ENCODE measurements at places on chromosomes 16 and 17.

DNA sequence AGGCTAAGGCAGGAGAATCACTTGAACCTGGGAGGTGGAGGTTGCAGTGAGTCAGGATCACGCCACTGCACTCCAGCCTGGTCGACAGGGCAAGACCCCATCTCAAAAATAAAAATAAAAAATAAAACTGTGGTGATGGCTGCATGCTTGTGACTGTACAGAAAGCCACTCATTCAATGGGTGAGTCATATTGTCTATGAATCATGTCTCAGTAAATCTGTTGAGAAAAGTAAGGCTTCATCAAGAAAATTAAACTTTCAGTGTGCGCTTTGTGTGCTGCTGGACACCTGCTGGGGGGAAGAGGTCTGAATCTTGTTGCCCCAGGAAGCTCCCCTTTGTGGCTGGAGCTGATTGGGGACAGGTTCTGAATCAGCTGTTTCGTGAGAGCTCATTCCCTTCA lies 11.3 kb downstream of the NUBP1 start:
- no peak for DNase-seq

DNA sequence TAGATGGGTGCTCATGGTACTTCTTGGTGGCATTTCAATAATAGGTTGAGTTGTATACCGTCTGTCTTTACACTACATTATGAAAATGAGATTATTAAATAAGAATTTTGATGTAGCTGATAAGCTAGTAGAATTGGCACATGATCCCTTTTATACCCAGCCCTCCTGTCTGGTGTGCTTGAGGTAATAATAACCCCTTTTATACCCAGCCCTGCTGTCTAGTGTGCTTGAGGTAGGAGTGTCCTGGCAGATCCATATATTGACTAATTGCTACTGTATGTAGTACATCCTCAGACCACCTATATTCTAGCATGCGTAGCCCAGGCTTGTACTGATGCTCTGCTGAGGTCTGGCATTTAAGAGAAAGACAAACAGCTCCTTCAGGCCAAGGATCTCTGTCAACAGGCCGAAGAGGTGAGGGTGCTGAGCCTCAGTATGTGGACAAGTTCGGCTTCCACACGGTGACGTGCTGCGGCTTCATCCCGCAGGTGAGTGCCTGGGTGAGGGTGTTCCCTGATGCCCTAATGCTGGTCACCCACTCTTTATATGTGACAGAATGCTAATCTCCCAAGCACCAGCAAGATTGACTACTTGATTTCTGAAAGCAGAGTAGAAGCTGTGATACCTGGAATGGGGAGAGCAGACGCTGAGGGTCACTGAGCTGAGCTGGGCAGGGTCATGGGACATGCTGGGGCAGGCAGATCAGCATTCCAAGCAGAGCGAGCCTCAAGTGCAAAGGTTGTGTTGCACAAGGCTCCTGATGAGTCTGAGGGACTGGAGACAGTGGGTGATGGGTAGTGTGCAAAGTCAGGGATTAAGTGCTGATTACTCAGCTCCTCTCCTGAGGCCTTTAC lies 5.7 kb downstream of the FN3K start:
- DNase-seq, result no peak

DNA sequence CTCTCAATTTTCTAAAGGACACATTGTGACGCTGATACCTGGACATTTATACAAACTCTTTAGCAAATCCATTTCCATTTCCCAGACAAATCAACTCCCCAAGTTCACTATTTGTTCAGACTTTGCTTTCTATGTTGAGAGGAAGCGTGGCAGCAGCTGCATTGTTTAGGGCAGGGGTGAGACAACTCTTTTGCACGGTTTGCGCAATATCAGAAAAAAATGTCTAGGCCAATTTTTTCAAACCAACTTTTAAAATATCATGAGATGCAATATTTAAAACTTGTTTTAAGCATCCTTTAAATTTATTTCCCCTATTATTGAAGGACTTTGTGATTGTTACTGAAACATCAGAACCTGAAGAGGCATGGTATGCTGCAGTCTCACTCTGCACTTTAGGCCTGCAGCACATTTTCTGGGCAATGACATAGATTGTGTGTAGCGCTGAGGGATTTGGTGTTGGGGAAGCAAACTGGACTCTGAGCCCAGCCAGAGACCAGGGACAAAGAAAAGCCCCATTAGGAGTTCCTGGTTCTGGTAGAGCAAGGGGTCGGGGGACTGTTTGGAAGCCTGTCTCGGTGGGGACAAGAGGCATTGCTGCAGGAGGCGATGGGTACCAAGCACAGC lies 6.4 kb upstream of the CCDC182 start:
- no peak for DNase-seq

GRCh38 chr17:41992576-41992975 lies 24.7 kb downstream of the DNAJC7 start:
- no peak for DNase-seq

DNA sequence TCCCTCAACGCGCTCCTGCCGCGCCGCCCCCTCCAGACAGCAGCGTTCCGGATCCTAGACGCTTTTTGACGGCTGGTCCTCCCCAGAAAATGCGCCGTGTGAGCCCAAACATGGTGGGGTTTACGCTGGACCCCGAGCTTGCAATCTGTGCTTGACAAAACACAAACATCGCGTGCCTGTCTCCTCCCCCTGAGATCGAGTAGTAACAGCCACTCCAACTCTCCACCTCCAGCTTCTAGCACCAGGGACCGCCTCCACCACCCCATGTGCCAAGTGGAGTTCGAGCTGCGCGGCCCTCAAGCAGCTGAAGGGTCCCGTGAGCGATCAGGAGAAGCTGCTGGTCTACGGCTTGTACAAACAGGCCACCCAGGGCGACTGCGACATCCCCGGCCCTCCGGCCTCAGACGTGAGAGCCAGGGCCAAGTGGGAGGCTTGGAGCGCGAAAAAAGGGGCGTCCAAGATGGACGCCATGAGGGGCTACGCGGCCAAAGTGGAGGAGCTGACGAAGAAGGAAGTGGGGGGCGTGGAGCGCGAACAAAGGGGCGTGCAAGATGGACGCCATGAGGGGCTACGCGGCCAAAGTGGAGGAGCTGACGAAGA lies 656 bp upstream of the GEMIN4 start:
- no peak for DNase-seq

DNA sequence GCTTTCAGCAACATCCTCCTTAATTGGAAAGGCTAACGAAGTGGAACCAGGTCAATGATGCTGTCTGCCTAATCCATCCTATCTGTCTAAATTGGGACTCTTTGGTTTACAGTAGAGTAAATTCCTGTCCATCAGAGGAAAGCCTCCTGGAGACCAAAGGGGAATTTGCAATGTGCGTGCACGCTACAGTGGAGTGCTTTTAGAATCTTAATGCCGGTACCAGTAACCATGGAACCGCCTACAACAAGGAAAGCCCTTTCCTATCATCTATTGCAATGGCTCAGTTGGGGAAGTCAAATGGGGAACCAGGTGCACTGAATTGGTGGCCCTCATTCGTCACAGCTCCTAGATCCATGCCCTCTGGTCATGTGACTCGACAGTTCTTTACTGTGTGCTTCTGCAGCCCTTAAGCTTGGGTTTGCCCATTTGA lies 110.1 kb downstream of the XYLT1 start:
- DNase-seq, result no peak

GRCh38 chr17:7782240-7782639 lies 51.8 kb upstream of the KDM6B start:
- DNase-seq, result no peak

DNA sequence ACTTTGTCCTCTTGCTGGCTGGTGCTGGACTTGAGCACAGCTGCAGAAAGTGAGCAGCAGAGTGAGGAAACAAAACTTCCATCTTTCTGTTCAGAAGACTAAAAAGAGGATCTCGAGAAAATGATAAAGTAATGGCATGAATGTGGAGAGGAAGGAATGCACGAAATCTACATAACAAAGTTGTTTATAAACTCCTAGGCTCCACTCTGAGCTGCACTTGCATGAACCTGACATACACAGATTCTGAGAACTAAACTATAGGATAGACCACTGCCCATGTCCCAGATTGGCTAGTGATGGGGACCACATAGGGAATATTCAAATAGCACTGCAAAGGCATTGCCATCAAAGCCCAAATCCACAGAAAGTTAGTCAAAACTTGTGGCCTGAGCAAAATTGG lies 121.1 kb upstream of the MON1B start:
- no peak for DNase-seq

- DNase-seq, result no peak
Measured at GRCh38 chr16:72609933-72610332, 438.0 kb upstream of the PMFBP1 start.

GRCh38 chr17:46013502-46014165 lies 14.6 kb downstream of the STH start:
- DNase-seq, result no peak

DNA sequence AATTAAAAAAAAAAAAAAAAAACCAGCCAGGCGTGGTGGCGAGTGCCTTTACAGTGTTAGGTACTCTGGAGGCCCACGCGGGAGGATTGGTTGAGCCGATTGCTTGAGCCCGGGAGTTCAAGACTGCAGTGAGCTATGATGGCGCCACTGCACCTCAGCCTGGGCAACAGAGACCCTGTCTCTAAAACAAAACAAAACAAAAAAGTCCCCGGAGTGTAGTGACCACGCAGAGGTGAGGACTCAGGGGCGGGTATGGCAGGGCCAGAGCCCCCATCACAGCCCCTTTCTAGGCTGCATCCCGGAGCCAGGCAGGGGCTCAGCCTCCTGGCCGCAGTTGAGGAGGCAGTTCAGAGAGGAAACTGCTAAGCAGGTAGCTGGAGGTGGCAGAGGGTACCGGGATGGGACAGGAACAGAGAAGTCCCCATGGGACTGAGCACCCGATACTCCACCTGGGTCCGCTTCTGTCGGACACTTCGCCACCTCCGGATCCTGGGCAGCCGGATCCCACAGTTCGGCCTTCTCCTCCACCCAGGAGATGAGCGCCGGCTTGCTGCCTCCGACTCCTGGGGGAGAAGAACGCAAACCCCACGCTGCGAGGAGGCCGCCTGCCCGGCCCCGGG lies 800 bp downstream of the ZNF747 start:
- no peak for DNase-seq

- DNase-seq, result no peak
Measured at GRCh38 chr17:10557422-10557821, 8.0 kb upstream of the MYH2 start.

GRCh38 chr17:62101090-62101489 lies 36.0 kb upstream of the MED13 start:
- no peak for DNase-seq

DNA sequence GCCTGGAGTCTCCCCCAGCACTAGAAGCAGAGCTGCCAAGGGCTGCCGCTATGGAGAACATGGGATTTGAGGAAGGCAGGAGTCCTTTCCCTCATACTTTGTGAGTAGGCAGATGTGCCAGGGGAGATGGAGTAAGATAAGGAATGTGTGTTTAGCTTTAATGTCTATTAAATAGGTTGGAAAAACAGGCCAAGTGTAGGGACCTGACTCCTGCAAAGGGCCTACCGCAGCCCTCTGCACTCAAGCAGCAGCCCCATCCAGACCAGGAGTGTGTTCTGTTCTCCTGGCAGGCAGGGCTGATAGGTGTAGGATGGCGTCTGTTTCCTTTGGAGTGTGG lies 1.8 kb upstream of the MIF4GD start:
- no peak for DNase-seq

DNA sequence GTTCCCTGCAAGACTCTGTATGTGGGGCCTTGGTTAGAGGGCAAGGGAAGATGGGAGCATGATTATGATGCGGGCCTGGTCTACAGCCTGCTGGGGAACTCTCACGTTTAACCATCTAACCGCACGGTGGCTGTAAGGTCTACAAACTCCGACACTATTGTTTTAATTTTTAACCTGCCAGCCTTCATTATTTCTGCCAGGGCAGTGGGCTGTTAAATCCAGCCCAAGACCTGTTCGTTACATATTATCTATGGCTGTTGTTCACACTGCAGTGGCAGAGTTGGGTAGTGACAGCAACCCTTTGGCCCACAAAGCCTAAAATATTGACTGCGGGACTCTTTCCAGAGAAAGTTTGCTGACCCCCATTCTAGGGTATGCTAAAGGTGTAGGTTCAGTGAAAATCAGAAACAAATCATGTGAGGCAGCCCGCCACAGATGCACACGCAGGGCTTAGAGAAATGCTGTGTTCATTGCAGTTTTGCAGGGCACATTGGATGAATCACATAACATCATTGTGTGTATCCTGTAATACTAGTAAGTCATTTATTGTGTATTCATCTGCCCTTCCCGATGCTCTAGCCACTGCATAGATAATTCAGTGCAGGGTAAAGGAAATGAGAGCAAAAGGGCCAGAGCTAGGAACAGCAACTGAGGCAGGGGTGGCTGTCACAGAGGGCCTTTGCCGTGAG lies 14.3 kb downstream of the SNX29 start:
- no peak for DNase-seq

DNA sequence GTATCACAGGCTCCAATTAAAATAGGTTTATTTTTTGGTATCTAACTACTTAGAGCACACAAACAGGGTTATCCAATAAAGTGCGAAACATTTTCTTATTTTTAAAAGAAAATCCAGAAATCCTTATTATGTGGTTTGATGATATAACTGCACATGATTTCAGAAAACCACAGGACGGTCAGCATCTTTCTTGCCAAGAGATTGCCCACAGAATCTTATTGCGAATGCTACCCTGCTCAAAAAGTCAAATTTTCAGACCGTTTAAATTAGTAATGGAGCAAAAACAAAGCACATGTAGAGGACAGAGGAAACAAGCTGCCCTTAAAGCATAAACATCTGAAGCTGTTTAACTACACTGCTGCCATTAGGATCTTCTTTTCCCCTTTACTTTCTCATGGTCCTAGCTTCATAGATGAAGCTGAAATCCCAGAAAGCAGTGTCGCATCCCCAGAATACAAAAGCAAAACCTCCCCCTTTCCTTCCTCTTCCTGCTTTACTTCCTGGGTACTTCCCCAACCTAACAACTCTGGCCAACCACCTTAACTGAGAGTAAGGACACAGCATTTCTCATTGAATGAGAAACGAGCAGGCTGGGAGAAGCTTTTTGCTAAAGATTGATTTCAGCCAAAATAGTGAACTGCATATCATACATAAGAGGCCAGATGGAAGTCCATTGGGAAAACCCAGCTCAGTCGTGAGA lies 43.7 kb downstream of the CMTM4 start:
- DNase-seq, result no peak

GRCh38 chr17:79202480-79202879 lies 127.9 kb downstream of the ENGASE start:
- DNase-seq, result no peak

DNA sequence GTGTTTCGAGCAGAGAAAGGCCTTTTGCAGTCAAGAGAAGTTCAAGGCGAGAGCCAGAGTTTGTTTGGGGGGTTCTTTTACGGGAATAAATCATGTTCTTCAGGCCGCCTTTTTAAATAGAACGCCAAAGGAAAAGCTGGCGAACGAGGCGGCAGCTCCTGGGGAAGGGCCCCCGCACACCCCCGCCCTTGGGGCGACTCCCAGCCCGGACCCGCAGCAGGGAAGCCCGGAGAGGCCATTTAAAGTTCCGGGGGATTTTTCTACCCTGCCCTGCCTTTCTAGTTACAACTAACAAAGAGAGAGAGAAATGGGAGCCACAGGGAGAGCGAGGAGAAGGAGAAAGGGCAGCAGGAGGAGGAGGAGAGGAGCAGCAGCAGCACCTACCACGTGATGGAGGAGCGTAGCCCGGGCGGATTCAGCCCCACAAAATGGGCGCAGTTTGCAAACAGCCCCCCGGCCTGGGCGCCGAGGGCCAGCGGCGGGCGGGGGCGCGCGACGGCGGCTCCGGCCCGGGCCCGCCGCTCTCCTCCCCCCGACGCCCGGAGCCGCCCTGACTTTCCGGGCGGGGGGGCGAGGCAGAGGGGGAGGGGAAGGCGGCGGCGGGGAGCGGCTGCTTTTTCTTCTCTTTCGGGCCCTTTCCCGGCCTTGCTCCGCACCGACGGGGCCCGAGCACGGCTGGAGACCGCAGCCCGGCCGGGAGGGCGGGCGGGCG lies 634 bp downstream of the KANSL1 start:
- DNase-seq, result peak; percentile 38

Measured in activated T-helper 9 cell treated with anti-CD3 and anti-CD28 coated beads, Interleukin-2, amount 50 U/mL, for 16 hours (primary cell).